ENCODE measurements at places on chromosomes 3 and 15.

- DNase-seq = no peak
Observed at GRCh38 chr3:134090031-134090430, 60.3 kb upstream of the SLCO2A1 start.

DNA sequence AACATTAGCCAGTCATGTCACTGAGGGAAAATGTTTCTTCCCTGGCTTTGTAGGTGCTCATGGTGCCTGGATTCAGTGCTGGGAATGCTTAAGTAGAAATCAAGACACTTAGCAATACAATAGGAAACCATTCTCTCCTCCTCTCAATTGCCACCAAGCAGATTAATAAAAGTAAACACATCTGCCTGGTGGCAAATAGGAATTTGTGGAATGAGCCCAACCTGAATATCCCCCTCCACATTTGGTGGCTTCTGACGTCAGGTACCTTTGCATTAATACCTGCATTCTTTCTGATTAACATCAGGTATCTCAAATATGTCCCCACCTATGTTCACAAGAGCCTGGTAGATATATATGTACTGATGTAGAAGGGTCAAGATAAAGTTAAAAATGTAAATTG lies 42.7 kb downstream of the PPP2R3A start:
- no peak for DNase-seq

DNA sequence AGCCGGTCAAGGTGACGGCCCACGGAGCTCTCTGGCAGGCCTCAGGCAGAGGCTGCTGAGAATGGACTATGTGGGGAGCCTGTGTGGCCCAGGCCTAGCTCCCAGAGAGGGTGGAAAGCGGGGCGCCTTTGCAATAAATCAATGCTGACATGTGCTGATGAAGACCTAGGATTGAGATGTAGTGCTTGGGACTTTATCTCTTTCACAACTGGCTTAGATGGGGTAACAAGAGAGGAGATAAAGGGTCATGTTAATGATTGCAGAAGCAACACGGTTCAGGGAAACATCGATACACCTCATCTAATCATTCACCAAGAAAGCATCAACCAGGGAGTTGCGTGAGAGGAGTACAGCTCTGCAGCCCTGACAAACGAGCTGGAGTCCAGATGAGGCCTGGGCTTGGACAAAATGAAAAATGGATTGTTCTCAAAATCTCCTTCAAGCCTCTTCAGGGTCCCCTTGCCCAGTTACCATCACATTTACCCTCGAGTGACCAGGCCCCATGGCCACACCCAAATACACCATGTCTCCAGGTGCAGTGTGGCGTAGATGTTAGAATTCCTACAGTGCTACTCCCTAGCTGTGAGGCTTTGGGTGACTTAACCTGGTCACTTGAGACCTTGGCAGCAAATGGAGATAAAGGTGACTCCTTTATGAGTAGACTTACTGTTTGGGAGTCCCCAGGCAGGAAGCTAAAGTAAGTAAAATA lies 146.4 kb upstream of the LIPC start:
- no peak for DNase-seq

GRCh38 chr3:89179355-89180001 lies 72.1 kb downstream of the EPHA3 start:
- no peak for DNase-seq

DNA sequence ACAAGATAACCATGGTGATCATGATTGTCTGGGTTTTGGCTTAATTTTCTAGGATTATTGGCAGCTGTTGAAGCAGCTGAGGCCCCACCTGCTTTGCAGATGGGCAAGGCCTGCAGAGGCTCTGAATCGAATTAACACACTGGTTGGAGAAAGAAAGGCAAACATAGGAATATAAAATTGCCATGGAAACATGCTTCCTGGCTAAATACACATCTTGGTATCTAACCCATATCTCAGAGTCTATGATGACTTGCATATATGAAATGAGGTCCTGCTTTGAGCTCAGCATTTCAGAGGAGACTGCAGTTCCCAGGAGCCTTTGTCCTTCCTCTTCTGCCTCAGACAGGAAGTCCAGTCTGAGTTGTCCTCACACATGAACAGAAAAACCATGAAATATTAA lies 24.3 kb upstream of the SV2B start:
- no peak for DNase-seq
